Stimulated activated CD4-positive, alpha-beta T cell treated with anti-CD3 and anti-CD28 coated beads, Interleukin-1b, Interleukin-23, amount 100 ng/mL, for 48 hours (primary cell): ENCODE measurements at places on chromosomes 13 and 19.

DNA sequence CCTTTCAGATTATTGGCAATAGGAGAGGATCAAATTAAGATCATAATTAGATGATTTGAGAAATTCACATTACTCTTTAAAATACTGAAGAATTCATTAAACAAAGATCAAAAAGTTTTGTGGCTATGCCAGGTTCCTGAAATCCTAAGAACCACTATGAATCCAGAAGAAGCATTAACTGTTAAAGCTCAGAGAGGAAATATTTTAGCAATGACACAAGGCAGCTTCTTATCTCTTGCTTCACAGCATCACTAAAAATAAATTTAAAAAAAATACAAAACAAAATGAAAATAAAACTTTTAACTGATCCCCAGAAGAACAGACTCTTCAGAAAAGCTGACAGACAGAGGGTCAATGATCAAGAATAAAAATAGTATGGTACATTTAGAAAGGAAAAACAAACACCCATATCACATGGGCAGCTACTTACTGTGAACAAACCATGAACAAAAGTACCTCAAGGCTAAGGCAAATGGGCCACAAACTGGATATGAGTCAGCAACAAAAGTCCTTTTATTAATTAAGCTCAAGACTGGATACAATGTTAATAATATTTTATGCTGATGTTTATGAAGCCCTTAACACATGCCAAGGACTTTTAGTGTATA lies 19.6 kb downstream of the RNF6 start:
- DNase-seq, result no peak

GRCh38 chr13:98997738-98998641 lies 20.1 kb upstream of the DOCK9 start:
- peak; percentile 37 for DNase-seq

- no peak for DNase-seq
Observed at GRCh38 chr13:113973218-113974164, at the start of gene C13orf46. C13orf46 (minus strand) TSS chr13:113974076; CDS start chr13:113973997, 79 bp downstream.

- no peak for DNase-seq
Observed at GRCh38 chr19:5336195-5336965, 4.2 kb downstream of the PTPRS start.

GRCh38 chr13:46195016-46195415 lies 13.0 kb upstream of the LCP1 start:
- DNase-seq, result no peak

DNA sequence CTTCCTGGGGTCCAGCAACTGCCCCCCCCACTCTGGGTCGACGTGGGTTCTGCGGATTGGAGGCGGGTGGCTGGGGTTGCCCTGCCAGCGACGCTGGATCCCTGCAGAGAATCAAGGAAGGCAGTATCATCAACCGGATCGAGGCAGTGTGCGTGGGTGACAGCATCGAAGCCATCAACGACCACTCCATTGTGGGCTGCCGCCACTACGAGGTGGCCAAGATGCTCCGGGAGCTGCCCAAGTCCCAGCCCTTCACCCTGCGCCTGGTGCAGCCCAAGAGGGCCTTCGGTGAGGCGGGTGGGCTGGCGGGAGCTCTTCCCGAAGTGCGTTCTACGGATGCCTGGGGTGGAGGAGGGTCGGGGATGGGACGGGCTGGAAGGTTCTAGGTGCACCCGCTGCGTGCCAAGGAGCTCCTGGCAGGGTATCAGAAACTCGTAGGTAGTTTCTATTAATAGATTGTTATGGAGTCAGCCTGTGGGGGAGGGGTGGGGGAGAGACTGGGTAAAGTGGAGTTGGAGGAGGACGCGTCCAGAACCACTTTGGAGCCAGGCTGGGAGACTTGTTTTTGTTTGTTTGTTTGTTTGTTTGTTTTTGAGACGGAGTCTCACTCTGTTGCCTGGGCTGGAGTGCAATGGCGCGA lies 1.5 kb downstream of the GIPC3 start:
- DNase-seq, result no peak

DNA sequence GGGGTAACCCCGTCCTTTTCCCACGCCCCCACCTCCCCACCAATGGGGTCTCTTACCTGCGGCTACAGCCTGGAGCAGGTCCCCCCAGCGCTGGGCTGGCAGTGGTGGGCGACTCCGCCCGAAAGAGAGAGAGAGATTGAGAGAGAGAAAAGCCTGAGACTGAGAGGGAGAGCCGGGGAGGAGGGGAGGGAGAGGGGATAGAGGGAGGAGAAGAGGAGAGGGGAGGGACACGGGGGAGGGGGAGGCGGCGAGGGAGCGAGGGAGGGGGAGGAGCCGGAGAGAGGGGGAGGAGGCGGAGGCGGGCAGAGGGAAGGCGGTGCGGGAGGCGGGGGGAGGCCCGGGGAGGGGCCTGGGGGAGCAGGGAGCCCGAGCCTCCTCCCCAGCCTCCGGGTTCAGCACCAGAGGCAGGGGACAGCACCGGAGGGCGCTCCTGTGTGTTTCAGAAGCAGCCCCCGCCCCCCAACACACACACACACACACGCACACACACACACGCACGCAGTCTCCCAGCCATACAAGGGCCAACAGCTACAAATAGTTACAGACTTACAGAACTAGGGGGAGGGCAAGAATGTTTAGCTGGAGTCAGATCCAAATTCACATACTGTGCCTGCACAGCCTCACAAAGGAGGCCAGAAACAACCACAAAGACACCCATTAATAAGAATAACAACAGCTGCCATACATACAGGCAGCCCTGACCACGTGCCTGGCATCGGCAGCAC lies at the start of gene SLC8A2:
SLC8A2 (minus strand) TSS at position 161 of the 725 bp plus-strand sequence. CDS start 5,490 bp downstream, outside the sequence.
- DNase-seq, result peak; percentile 59

- DNase-seq, result no peak
Observed at GRCh38 chr13:79866436-79866835, 385.5 kb downstream of the NDFIP2 start.

DNA sequence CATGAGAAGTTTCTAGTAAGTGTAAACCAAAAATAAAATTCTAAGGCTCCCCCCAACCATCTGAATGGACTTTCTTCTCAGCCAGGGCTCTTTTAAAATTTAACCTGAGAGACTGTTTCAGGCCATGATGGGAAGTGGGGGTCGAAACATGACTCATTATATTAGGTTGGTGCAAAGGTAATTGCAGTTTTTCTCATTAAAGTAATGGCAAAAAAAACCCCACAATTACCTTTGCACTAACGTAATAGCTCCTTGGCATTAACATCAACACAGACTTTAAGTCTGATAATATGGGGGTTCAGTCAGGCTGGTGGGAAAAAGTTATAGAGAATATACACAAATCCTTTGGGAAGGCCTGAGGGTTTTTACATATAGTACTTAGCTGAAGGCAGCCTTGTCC lies 9.4 kb upstream of the SPART start:
- DNase-seq, result no peak

GRCh38 chr13:28401303-28402056 lies 93.4 kb downstream of the FLT1 start:
- DNase-seq, result no peak

GRCh38 chr13:38667526-38668109 lies 19.3 kb upstream of the FREM2 start:
- no peak for DNase-seq
